Smooth muscle cell of the umbilical artery (primary cell): ENCODE measurements at places on chromosomes 6 and 20. TPM values are rescaled to one million over a fixed set of nuclear protein-coding genes. Genes with fewer than 3 reads are reported as not detected.

The SIRPB2 gene
- not detected in 2 replicates for total RNA-seq

The FAM184A gene
- total RNA-seq = 0.18 and 0.89 TPM in 2 replicates

The SPO11 gene
- not detected in 2 replicates for total RNA-seq

The BMP7 gene
- total RNA-seq = not detected in 2 replicates

The GRM1 gene
- total RNA-seq = not detected in 2 replicates

The GTF3C6 gene
- 45.4 and 47.9 TPM in 2 replicates for total RNA-seq

The SNPH gene
- total RNA-seq = 11.6 and 13.5 TPM in 2 replicates

The ENPP3 gene
- total RNA-seq = 0.59 TPM in 1 of 2 replicates, not detected in the other

The NEU1 gene
- total RNA-seq = 72.0 and 133 TPM in 2 replicates

The LINC00237 gene
- not detected in 2 replicates for total RNA-seq

The TAGAP gene
- not detected in 2 replicates for total RNA-seq

The NCOA6 gene
- total RNA-seq = 3.3 and 5.4 TPM in 2 replicates

The FOXP4 gene
- 3.0 and 7.2 TPM in 2 replicates for total RNA-seq

The ZSCAN31 gene
- 1.8 and 2.0 TPM in 2 replicates for total RNA-seq

The ZFP57 gene
- total RNA-seq = 0.69 TPM in 1 of 2 replicates, not detected in the other

The PLTP gene
- 17.8 and 27.7 TPM in 2 replicates for total RNA-seq

The HFE gene
- 16.3 and 24.6 TPM in 2 replicates for total RNA-seq

The CEP43 gene
- total RNA-seq = 25.5 and 35.0 TPM in 2 replicates

The POM121L2 gene
- total RNA-seq = not detected in 2 replicates

The ANKEF1 gene
- total RNA-seq = 2.7 and 3.5 TPM in 2 replicates

The RAET1L gene
- total RNA-seq = not detected in 2 replicates

The MMP24OS gene
- 17.5 and 21.5 TPM in 2 replicates for total RNA-seq

The RBL1 gene
- 3.3 and 11.4 TPM in 2 replicates for total RNA-seq

The RBM24 gene
- total RNA-seq = 8.0 and 16.2 TPM in 2 replicates

The MDFI gene
- 0.83 and 7.4 TPM in 2 replicates for total RNA-seq

The GSTA2 gene
- total RNA-seq = not detected in 2 replicates

The SLC4A11 gene
- total RNA-seq = 1.2 and 1.9 TPM in 2 replicates

The BEND3 gene
- 1.2 and 5.5 TPM in 2 replicates for total RNA-seq

The LY6G6F gene
- total RNA-seq = not detected in 2 replicates

The BCAS1 gene
- total RNA-seq = not detected in 2 replicates

The OR2J3 gene
- not detected in 2 replicates for total RNA-seq
